ENCODE measurements at places on chromosomes 16 and 17. TPM values are rescaled to one million over a fixed set of nuclear protein-coding genes. Genes with fewer than 3 reads are reported as not detected.

The SEPTIN12 gene
- total RNA-seq: not detected

The TAC4 gene
- total RNA-seq: not detected

The RCVRN gene
- not detected for total RNA-seq

The ALDH3A2 gene
- 32.8 TPM for total RNA-seq

The PFAS gene
- total RNA-seq: 56.8 TPM

DNA sequence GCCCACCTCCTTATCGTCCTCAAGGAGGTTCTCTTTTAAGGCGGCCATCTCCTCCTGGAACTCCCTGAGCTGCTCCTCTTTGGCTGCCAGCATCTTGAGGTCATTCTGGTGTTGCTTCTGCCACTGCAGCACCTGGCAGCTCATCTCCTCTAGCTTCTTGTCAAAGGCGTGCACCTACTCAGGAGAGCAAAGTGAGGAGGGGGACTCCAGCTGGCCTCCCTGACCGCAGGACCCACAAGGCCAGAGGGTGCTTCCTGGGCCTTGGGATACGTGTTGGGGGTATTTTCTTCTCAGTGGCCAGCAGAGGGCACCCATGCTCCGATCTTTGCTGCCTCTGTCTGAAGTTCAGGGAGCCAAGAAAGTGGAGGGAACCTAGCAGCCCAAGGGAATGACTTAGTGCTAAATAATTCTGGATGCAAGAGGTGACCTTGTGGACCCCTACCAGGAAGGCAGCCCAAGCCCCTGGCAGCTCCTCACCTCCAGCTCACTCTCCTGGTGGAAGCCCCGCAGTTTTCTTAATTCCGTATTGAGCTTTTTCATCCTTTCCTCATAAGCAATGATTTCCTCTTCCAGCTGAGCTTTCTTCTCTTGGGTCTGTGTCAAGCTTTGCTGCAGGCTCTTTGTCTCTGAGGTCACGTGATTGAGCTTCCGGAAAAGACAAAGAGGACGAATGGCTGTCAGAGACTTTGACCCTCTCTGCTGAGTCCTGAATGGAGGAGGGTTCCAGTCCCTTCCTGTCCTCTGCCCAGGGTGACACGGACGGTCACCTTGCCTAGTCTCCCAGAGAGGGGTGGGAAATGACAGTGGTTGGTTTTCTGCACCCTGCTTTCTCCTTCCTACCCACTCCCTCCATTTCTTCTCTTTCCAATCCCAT is 31.4 kb downstream of the DHX38 start:
- peak; percentile 76 for DNase-seq

DNA sequence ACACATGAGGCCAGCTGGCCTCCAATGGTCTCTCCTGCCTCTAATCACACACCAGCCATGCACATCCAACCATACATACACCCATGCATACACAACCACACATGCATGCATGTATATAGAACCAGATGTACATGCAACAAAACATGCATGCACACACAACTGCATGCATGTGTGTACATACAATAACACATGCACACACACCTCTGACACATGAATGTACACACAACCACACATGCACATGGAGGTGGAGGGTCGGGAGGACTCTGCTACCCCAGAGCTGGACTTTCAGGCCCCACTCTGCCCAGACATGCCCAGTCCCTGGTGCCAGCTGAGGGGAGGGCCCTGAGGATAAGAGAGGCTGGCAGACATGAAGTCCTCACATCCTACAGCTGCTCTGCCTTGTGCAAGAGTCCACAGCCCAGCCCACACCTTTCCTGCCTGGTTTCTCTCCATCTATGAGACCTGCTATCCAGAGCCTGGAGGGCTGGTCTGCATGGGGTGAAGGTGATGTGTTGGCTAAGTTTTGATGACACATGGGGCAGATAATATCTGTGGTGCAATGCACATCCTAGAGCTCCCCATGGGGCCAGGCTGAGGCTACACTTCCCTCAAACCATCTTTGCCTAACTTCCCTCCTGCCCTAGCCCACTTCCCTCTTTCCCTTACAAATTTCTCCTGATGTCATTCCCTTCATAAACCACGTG is 50.9 kb upstream of the SDK2 start:
- DNase-seq: no peak

GRCh38 chr16:30942426-30942806 is 6.5 kb upstream of the ORAI3 start:
- DNase-seq: no peak

DNA sequence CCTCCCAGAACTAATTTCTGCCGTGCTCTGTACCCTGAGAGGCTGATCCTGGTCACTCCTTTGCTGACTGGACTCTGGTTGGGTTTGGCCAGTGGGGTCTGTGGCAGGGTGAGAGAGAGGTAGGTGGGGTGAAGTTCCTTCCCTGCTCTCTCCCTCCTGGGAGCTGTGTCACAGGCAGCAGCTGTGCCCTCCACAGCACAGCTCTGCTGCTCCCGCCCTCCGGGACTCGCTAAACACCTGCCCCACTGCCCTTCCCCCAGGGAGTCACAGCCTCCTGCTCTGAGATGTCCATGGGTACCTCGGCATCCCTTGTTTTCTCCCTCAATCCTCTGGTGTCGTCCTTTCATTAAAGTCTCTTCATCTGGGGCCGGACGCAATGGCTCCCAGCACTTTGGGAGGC is 66.4 kb downstream of the SRCIN1 start:
- no peak for DNase-seq

- peak; percentile 91 for DNase-seq
Observed at GRCh38 chr17:28552176-28552999, at the start of gene UNC119. UNC119 (minus strand) TSS chr17:28552624; CDS start chr17:28552557, 67 bp downstream.

- DNase-seq: no peak
Observed at GRCh38 chr17:33697557-33697956, 404.5 kb upstream of the ASIC2 start.

- no peak for DNase-seq
Observed at GRCh38 chr17:20205609-20206008, 196.4 kb downstream of the SPECC1 start.

DNA sequence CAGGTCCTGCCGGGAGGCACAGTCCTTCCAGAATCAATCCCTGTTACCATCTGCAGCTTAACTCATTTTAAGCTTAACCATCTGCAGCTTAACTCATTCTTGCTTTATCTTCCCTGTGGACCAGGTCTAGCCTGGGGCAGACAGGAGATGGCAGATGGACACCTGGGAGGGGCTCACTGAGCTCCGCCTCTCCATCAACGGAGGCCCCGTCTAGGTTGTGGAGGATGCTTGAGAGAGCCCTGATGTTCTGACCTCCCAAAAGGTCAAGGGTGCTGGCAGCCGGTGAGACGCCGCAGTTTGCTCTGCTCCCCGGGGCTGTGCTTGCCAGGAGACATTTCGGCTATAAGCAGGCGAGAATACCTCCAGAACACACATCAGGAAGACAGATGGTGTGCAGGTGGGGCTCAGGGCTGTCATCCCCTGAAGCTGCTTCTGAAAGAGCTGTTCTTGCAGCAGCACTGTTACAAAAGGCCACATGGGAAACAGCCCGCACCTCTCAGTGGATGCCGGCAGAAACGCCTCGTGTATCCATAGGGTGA is 41.3 kb downstream of the BAIAP2 start:
- no peak for DNase-seq

DNA sequence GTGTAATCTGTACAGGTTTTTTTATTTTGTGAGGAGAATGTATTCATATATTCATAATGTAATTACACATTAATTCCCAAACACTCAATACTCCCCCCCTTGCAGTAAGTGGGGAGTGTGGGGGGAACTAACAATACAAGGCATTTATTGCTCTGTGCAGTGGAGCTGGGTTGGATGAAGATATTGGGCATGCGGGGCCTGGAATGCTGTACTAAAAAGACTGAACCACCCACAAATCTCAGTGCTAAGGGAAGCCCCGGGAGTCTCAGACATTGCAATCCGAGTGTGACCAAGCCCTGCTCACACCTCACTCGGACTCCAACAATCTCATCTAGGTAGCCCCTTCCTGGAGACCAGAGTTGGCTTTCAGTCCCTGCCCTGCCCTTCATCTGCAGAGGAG is 6.0 kb downstream of the PLLP start:
- no peak for DNase-seq

DNA sequence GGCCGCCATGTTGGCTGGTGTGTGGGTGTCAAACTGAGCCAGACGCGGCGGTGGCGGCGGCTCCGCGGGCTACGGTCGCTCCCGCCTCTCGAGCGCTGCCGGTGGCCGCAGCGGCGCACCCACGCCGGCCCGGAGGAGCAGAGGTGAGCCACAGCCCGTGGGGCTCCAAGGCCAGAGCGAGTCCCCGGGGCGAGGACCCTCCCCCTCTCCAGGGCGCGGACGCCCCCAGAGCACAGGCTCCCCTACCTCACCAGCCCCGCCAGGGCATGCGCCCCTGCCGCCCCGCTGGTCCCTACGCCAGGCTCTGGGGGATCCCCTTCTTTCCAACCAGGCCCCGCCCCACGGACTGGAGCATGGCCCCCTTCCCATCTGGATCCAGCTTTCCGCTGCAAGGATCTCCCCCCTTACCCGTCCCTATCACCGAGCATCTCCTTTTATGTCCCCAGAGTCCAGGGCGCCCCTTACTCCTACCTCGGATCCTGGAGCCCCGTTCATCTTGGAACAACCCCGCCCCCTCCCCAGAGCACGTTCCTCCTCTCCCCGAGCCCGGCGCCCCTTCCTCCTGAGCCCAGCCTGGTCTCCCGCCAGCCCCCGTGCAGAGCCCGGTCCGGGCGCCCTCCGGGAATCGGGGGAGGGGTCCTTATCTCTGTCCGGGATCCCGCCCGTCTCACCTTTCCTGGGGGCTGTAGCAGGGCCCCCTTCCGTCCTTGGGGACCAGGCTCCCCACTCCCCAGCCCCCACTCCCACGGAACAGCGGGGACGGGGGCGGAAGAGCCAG is 412 bp downstream of the EPN2 start:
- peak; percentile 35 for DNase-seq

DNA sequence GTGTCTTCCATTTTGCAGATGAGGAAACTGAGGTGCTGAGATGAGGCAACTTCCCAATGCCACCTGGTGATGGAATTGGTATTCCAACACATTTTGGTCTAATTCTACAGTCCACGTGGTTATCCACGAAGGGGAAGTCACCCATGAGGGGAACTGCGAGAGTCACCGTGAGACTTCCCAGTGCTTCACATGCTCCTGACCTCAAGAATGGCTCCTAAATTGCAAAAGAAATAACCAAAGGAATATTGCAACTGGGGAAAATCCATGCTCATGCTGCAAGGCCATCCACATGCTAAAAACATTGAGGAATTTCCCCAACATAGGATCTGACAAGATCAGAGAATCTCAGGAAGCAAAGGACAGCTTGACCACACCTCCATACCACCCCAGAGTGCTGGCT is 153.9 kb downstream of the HS3ST3B1 start:
- no peak for DNase-seq

DNA sequence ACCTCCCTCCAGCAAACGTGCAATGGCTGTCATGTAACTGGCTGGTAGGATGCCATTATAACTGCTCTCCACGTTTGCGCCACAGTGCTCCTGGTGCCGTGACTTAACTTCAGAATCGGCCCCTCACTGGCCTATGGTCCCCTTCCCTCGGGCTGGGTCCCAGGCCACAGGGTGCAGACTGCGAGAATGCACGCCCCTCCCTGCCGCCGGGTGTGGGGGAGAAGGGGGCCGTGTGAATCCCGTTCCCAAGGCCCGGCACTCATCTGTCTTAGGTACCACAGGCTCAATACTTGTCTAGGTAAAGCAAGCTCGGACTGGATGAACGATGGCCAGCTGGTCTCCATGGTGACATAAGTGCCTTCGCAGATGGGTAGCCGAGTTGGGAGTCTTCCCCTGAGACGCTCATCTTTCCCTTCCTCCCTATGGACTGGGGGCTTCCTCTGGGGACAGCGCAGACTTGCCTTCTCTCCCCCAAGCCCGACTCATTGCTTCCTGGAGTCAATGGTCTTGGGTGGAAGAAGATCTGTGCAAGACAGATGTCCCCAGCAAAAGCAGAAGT is 37.8 kb downstream of the TIMM22 start:
- no peak for DNase-seq

DNA sequence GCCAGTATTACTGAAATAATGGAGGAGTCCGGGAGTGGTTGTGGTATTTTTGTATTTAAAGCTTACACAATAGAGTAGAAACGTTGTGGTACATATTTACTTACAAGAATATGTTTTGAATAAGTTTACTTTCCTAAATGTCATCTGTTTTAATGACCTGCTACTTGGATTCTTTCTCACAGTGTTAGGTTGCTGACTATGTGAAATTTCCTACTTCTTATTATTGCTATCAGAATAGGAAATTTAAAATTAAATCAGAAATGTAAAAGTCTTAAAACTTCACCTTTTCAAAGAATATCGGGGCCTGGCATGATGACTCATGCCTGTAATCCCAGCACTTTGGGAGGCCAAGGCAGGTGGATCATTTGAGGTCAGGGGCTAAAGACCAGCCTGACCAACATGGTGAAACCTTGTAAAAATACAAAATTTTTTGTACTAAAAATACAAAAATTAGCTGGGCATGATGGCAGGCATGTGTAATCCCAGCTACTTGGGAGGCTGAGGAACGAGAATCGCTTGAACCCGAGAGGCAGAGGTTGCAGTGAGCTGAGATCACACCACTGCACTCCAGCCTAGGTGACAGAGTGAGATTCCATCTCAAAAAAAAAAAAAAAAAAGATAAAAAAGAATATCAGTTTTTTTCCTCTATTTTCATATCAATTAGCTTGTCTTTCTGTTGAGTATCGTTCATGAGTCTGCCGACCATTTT is 77.8 kb downstream of the VMP1 start:
- no peak for DNase-seq

- DNase-seq: no peak
Observed at GRCh38 chr16:49050607-49051006, 231.0 kb downstream of the CBLN1 start.

DNA sequence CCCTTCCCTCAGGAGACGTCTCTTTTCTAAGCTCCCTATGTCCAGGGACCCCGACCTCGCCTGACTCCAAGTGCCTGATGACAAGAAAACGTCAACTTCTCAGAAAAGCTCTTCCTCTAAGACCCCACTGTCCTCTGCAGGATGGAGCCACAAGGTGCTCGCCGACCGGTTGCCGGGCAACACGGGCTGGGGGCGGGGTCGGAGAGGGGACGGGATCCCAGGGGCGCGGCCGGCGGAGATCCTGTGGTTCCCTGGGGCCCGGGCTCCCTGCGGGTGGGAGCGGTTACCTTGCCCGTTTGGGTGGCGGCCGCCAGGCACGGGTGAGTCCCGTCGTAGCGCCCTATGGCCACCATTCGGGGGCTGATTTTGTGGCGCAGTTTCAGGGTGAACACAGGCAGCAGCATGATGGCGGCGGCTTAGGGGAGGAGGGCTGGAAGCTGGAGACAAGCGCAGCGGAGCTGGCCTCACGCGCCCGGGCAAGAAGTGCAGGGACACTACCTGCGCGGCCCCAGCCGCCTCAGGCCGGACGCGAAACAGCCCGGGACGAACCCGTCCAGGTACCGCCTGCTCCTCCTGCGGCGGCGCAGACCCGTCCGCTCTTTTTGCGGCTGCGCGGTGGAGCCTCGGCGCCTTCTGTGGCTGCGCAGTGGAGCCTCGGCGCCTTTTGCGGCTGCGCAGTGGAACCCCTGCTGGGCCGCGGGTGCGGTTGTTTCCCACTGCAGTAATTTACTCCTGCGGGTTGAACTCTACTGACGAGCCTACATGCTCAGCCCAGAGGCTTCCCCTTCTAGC is at the start of gene BBS2:
BBS2 (minus strand) TSS at position 566 of the 792 bp plus-strand sequence; CDS start at position 404, 162 bp downstream.
- peak; percentile 87 for DNase-seq

GRCh38 chr17:68937890-68938514 is 17.2 kb downstream of the ABCA8 start:
- DNase-seq: no peak
